ENCODE measurements at places on chromosomes 11 and 22.

- no peak for DNase-seq
Measured at GRCh38 chr22:21990445-21991303, 8.1 kb upstream of the TOP3B start.

GRCh38 chr11:126355926-126356897, 726 bp downstream of the ST3GAL4 start:
- peak; percentile 71 for DNase-seq

GRCh38 chr11:63843041-63843440, 4.1 kb downstream of the MARK2 start:
- DNase-seq, result no peak

- DNase-seq, result no peak
Measured at GRCh38 chr22:50633086-50633485, 5.1 kb upstream of the ARSA start.

- no peak for DNase-seq
Measured at GRCh38 chr11:115918576-115918975, 414.4 kb upstream of the CADM1 start.

- DNase-seq, result no peak
Measured at GRCh38 chr11:43747130-43747802, 66.7 kb downstream of the HSD17B12 start.

DNA sequence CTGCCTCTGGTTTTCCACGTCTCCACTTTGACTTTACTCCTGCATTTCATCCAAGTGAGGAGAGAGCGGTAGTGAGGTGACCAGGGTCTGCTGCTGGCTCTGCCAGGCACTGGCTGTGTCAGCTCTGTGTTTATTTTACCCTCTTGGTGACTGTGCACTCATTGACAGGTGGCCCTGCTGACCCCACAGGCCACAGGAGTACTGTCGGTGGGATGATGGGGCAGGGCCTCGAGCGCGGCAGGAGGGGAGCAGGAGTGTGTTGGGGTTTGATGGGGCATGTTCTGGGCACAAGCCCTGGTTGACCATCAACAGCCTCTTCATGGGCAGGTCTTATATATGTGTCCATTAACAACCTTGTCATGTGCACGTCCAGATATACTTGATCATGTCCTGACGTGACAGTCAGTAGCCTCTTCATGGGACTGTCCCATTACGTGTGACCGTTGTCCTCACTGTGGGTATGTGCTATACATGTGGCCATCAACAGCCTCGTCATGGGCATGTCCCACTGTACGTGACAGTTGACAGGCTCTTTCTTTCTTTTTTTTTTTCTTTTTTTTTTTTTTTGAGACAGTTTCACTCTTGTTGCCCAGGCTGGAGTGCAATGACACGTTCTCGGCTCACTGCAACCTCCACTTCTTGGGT, 31.4 kb upstream of the ACR start:
- DNase-seq, result no peak

- no peak for DNase-seq
Measured at GRCh38 chr22:28892175-28892731, 8.9 kb downstream of the ZNRF3 start.

GRCh38 chr11:130510407-130511006, 62.1 kb downstream of the ADAMTS15 start:
- no peak for DNase-seq

- no peak for DNase-seq
Measured at GRCh38 chr11:17604201-17604914, 57.3 kb downstream of the OTOG start.

GRCh38 chr11:85902353-85902752, 47.2 kb downstream of the CCDC83 start:
- DNase-seq, result no peak

DNA sequence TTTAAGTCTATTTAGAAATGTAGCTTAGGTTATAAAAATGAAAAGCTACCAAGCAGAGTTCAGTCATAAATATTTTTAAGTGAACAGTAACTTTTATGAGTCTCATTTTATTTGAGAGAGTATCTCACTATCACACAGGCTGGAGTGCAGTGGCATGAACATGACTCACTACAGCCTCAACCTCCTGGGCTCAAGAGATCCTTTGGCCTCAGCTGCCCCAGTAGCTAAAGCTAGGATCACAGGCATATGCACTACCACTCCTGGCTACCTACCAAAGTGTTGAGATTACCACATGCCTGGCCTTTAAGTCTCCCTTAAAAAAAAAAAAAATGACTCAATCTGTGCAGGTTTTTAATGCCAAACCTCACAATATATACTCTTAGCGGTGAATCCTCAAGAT, 34.7 kb upstream of the CLNS1A start:
- DNase-seq, result no peak

DNA sequence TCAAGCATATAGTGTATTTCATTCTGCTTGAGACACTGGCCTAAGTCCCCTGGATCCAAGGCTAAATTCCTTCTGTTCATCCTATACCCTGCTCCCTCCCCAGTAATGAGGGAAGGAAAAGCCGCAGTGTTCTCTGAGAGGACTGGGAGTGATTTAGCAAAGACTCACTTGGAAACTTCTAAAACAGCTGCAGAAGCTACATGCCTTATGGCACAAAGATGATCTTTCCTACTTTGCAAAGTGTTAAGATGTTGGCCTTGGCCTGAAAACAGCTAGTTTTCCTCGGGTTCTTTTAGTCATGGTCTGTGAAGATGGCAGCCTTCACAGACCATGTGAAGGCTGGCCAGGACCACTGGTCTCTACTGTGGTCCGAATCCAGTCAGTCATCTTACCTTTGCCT, 65.7 kb downstream of the ABTB2 start:
- DNase-seq, result no peak

DNA sequence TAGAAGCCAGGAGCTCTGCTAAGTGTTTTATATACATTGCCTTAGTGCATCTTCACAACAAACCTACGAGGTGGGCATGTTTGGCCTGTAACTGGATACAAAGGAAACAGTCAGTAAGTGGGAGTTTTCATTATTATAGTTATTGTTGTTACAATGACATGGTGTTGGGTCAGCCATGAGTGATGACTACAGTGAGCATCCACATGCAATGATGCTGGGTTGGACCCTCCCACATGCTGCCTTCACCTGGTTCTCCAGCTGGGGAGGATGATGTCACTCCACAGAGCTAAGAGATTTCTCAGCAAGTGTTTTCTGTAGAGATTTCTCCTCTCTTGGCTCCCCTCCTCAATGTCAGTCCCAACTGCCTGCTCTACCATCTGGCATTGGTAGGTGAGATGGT, 59.3 kb downstream of the EHF start:
- DNase-seq, result no peak

DNA sequence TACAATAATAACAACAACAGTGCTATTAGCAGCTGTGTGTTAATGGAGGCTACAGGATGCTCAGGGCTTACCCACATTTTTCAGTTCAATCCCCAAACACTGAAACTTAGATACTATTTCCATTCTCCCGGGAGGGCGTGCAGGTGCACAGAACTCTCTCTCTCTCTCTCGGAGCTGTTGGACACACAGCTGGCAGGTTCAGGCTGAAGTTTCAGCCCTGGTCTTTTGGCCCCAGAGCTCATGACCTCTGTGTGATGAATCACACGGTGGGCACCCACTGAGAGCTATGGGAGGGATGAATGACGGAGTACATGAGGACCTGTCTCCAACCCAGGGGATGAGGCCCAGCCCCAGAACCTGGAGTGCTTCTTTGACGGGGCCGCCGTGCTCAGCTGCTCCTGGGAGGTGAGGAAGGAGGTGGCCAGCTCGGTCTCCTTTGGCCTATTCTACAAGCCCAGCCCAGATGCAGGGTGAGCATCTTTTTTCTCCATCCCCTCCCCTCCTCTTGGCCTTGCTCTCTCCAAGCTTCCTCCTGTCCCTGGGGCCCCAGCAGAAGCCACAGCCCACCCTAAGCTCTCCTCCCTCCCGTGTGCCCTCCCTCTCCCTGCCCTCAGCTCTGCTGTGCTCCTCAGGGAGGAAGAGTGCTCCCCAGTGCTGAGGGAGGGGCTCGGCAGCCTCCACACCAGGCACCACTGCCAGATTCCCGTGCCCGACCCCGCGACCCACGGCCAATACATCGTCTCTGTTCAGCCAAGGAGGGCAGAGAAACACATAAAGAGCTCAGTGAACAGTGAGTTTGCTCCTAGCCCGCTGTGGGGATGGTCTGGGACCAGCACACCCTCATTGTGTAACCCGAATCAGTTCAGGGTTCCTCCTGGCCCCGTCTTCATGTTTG, 16.9 kb downstream of the CSF2RB start:
- DNase-seq, result no peak

GRCh38 chr22:40281717-40282116, 64.6 kb upstream of the ADSL start:
- no peak for DNase-seq

- DNase-seq, result no peak
Measured at GRCh38 chr11:78851878-78852586, 277.4 kb upstream of the NARS2 start.

DNA sequence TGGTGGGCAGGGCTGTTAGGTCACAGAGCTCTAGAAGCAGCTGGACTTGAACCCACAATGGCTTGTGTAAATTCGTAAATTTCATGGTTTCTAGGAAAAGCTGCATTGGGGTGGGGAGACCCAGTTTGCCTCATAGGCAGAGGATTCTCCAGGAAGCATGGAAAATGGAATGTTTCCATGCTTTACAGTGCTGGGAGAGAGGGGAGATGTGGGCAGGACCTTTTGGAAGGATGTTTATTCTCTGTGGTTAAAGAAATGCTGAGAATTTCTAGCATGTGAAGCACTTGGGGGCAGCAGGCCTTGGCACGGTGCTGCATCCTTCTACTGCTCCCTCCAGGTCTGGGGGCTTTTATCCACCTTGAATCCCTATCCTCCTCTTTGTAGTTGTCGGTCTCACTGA, 46.3 kb downstream of the TRAF6 start:
- no peak for DNase-seq

DNA sequence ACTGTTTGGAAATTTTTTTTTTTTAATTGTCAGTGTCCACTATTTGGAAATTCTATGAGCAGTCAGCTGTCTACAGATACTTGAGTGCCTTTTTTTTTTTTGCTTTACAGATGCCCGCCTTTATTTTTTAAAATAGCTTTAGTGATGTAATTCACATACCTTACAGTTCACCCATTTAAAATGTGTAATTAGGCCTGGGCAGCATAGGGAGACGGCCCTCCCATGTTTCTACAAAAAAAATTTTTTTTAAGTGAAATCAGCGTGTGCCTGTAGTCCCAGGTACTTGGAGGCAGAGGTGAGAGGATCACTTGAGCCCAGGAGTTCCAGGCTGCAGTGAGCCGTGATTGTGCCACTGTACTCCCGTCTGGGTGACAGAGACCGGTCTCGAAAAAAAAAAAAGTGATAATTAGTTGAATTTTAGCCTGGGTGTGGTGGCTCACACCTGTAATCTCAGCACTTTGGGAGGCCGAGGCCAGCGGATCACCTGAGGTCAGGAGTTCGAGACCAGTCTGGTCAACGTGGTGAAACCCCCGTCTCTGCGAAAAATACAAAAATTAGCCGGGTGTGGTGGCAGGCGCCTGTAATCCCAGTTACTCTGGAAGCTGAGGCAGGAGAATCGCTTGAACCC, 1.5 kb downstream of the ZNF143 start:
- no peak for DNase-seq
